ENCODE measurements at places on chromosomes 7 and 10.

DNA sequence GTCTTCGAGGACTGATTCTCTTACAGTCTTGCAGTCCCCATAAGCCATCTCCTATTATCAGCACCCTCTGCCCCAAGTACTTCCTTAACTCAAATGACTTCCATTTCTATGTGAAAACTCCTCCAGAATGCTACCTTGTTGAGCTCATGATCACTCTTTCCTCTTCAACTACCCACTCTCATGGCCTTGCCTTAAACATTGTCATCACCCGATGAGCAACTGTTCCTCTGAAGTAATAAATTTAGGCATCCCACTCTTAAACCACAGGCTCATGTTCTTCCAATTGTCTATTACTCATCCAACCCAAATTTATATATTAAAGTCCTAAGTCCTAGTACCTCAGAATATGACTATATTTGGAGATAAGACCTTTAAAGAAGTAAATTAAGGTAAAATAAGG lies 152.9 kb downstream of the C1GALT1 start:
- no peak for DNase-seq

GRCh38 chr10:114492351-114493037 lies 88.2 kb upstream of the AFAP1L2 start:
- DNase-seq = no peak

- DNase-seq = no peak
Observed at GRCh38 chr10:24993237-24993958, 22.6 kb downstream of the ENKUR start.

GRCh38 chr7:80724249-80724871 lies 85.9 kb downstream of the CD36 start:
- no peak for DNase-seq

DNA sequence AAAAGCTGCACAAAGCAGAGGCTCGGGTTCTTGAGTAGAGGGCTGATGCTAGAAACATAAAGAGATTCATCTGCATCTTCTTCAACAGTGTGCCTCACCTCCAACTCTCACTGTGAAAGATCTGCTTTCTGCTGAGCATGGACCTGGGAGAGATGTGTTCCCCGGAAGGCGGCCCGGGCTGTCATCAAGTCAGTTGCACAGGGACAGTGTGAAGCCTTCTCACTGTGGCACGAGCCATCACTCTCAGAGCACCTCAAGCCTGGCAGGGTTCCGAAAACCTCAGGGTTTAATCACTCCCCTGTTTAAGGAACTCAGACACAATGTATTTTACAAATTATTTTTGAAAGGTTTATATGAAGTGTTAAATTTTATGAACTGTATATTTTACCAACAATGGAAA lies 98.7 kb downstream of the RBM20 start:
- DNase-seq = no peak

DNA sequence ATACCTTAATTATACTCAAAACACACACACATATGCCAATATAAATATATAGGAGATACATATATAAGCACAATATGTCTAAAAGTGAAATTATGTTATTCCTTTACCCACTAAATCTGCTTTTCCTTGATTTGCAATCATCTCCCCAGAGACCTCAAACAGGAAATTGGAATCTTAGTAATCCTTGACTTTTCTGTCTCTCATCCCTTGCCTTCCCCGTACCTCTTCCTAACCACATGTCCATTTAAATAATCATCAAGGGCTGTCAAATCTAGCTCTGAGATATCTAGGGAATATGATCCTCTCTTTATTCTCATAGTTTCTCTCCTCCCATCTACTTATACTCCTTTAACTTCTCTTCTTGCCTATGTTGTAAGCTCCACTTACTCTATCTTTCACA lies 336.6 kb downstream of the HGF start:
- no peak for DNase-seq

DNA sequence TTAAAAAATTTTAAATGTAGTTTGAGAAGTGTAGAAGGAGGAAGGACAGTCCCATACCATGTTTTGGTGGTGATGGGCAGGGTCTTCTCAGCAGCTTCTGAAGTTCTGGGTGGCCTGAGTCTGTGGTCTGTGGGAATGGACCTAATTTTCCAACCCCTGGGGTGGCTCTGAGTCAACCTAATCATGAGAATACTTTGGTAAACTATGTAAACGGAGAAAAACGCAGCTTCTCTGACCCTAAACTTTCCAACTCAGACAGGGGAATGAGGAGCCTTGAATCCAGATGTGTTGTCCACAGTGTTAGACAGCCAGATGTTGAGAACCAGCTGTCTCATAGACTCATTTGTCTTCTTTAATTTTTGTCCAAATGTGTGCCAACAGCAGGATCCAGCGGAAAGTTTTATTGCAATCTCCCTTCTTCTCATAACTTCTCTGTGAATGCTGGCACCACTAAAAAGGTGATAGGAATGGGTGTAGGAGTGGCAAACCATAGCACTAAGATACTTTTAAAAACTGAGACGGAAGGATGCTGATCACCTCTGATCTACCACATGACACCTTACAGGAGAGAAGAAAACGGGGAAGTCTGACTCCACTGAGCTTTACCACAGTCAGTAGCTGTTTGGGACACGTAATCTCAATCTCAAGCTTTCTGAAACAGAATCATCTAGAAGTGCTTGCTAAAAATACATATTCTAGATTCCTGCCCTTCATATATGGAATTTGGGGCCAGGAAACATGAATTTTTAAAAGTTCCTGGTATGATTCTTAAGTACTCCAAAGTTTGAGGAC lies 90.5 kb upstream of the PHYHIPL start:
- DNase-seq = no peak

DNA sequence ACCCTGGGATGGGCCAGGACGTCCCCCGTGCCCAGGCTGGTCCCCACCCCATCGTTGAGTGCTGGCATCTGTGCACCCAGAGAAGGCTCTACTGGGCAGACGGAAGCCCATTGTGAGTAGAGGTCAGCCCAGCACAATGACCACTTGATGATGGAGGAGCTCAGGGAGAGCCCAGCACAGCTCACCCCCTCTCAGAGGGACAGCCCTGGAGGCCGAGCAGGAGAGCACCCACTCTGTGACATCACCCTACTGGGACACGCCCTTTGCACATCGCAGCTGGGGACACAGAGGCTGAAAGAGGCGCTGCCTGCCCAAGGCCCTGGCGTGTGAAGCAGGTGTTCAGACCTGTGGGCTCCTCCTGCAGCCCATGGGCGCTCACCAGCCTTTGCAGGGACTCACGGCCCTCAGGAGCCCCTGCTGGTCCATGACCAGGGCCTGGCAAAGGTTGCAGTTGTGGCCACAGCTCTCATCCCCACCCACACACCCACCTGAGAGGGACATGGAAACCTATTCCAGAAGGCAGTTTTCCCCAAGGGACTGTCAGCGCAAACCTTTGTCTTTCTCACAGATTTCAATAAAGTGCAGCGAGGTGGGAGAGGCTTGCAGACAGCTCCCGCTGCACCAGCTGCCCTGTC lies 67.2 kb upstream of the PPP2R2D start:
- DNase-seq = no peak

GRCh38 chr7:64870656-64871055 lies 32.4 kb upstream of the ZNF273 start:
- DNase-seq = no peak

DNA sequence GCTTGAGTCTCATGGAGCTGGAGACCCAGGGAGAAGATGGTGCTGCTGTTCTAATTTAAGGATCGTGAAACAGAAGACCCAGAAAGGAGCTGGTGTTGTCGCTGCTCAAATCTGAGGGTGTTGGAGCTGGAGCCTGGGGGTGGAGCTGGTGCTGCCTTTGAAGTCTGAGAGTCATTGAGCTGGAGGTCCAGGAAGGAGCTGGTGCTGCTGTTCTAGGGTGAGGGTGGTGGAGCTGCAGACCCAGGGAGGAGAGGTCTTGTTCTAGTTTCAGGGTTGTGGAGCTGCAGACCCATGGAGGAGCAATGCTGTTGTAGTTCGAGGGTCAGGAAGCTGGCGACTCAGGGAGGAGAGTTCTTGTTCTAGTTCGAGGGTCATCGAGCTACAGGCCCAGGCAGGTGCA lies 84.1 kb upstream of the ZNF479 start:
- no peak for DNase-seq

- DNase-seq = no peak
Observed at GRCh38 chr7:147547252-147547897, 1043.2 kb upstream of the C7orf33 start.

GRCh38 chr7:73504017-73504416 lies 18.1 kb downstream of the BAZ1B start:
- no peak for DNase-seq

DNA sequence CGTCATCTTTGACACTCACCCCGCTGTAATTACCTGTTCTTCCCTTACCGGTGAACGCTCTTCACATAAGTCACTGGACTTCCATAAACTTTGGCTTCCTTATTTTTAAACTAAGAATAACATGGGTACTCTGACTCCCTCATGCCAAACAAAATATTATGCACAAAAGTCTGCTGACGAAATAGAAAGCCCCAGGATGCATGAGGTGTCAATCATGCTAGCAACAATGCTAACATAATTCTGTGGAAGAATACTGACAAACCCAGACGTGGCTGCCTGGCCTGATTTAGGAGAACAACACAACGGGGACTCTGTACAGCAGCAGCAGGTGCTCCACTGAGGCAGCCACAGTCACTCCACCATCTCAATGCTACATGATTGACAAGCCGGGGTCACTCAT lies 137.5 kb downstream of the CCDC71L start:
- DNase-seq = no peak

- DNase-seq = no peak
Observed at GRCh38 chr10:69860271-69860670, 58.6 kb downstream of the COL13A1 start.

DNA sequence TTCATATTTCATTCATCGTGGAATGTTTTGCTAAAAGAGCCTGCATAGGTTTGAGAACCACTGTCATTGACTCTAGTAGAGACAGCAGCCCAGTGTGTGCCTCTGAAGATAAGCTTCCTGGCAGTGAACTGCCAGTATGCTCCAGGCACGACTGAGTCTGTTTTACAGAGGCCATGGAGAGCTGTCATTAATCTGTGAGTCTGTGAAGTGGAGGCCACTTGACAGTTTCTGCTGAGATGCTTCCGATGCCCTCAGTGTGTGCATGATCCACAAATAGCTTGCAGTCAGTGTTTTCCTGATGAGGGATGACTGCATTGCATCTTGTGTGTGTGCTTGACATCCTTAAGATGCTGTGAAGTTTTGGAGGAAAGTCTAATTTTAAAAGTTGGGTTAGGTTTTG lies 162.2 kb downstream of the PFKFB3 start:
- DNase-seq = no peak

- no peak for DNase-seq
Observed at GRCh38 chr7:108448584-108449505, 7.4 kb downstream of the NRCAM start.

GRCh38 chr7:100509231-100509630 lies 25.5 kb downstream of the NYAP1 start:
- DNase-seq = no peak

GRCh38 chr7:52961084-52961483 lies 74.3 kb upstream of the POM121L12 start:
- DNase-seq = no peak

GRCh38 chr7:19295376-19295775 lies 150.2 kb upstream of the FERD3L start:
- no peak for DNase-seq

DNA sequence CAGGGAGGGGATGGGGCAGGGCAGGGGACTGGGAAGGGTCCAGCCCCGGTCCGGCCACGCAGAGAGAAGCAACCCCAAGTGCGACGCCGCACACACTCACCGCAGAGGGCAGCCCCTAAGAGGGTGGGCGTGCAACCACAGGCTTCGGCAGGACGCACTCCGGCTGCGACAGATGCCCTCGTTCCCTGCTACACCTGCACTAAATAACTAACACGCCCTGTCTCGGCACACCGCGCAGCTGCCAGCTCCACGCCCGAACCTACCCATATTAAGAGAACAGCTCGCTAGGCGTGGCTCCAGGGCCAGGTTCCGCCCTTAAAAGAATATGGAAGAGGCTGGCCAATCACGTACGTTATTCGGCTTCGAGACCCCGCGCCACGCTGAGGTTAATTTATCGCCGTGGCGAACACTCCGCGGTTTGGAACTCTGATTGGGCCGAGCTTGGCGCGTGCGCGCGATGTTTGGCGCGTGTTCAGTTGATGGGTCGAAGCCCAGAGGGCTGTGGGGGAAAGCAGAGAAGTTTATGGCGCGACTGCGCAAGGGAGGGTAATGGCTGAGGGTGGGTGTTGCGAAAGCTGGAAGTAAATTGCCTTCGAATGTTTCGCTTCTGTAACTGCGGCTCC lies 91.1 kb downstream of the OR13A1 start:
- no peak for DNase-seq

- DNase-seq = no peak
Observed at GRCh38 chr7:132090444-132090843, 485.8 kb downstream of the PLXNA4 start.

DNA sequence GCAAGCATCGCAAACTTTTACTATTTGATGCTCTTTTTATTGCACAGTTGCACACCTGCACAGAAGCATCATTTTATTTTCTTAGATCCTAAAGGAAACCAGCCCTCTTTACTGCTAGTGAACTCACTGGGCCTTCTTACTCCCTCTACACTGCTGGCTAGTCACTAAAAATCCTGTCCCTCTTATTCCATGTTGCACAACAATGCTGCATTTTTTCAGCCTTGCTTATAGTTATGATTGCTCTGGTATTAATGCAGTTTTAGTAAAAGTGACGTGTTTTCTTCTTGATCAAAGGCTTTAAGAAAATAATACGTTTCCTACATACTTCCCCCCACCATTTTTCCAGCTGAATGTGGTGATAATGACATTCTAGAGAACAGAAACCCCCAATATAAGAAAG lies 132.9 kb upstream of the FAM3C start:
- DNase-seq = no peak

- DNase-seq = no peak
Observed at GRCh38 chr7:52586704-52587103, 448.7 kb upstream of the POM121L12 start.

GRCh38 chr10:57222603-57223002 lies 861.5 kb upstream of the ZWINT start:
- no peak for DNase-seq

- no peak for DNase-seq
Observed at GRCh38 chr7:4189131-4189570, 492.9 kb upstream of the FOXK1 start.

DNA sequence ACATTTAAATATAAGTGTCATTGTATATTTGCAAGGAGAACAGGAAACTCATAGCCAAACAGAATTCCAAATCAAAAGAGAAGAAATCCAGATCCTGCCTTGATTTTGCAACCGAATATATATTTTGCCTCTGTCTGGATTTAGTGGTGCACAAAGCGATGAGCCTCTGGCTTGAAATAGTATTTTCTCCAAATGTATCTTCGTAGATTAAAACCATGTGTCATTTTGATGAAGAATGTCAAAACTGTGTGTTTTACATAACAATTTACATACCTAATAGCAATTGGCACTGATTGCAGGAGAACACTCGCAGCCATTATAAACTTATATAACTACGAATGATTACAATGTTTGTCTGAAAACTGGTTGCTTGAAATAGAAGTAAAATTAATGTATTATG lies 156.4 kb downstream of the ARID5B start:
- no peak for DNase-seq

Data from activated T-helper 9 cell treated with anti-CD3 and anti-CD28 coated beads, Interleukin-2, amount 50 U/mL, for 16 hours (primary cell).